ENCODE measurements at places on chromosomes 16 and 17.

- DNase-seq = no peak
These were observed 1.9 kb downstream of the KRTAP4-11 start for GRCh38 chr17:41116297-41116696.

- no peak for DNase-seq
These were observed 48.3 kb upstream of the HAPSTR1 start for GRCh38 chr16:9042964-9043680.

DNA sequence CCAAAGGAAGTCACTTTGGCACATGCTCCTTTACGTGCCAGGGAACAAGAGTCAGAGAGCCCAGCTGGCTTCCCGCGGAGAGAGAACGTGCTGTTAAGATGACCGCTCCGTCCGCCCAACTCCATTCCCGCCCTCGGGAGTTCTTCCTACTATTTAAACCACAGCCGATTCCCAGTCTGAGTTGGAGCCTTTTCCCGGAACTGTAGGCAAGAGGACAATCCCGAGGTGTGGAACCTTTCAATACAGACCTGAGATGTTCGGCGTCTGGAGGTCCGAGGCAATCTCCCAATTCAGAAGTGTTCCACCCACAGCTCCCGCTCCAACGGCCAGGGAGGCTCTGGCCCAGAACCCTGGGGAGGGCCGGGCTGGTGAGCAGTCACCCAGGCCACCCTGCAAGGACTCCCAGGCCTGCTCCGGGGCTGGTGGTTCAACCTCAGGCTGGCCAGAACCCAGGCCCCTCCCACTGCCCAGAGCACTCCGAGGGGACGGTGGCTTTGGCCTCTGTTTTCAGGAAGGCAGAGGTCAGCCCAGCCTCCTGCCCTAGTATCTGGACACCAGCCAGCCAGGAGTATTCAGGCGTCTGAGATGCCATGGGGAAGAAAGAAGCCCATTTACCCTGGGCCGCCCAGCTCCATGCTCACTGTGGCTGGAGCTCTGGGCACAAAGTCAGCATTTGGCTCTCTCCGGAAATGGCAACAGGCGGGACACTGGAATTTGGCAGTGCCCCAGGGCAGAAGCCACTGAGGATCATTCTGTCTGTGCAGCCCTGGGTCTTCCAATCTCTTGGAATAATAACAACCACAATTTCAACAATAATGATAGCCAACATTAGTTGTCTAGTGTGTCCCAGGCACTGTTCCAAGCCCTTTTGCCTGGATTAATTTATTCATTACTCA lies 21.4 kb downstream of the EMP2 start:
- DNase-seq = no peak

DNA sequence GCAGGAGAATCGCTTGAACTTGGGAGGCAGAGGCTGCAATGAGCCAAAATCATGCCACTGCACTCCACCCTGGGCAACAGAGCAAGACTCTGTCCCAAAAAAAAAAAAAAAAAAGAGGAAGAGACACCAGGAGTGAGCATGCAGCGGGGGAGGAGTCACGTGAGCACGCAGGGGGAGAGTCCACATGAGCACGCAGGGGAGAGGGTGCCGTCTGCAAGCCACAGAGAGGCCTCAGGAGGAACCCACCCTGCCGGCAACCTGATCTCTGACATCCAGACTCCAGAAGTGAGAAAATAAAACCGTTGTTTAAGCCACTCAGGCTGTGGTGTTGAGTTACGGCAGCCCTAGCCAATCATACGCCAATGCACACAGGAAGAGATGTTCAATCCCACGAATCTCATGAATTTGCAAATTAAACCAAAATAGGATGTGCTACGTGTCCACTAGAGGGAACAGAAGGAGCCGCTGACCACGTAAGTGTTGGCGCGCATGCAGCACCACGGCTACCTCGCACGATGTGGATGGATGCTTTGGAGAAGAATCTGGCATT lies 42.2 kb downstream of the CCDC57 start:
- no peak for DNase-seq

DNA sequence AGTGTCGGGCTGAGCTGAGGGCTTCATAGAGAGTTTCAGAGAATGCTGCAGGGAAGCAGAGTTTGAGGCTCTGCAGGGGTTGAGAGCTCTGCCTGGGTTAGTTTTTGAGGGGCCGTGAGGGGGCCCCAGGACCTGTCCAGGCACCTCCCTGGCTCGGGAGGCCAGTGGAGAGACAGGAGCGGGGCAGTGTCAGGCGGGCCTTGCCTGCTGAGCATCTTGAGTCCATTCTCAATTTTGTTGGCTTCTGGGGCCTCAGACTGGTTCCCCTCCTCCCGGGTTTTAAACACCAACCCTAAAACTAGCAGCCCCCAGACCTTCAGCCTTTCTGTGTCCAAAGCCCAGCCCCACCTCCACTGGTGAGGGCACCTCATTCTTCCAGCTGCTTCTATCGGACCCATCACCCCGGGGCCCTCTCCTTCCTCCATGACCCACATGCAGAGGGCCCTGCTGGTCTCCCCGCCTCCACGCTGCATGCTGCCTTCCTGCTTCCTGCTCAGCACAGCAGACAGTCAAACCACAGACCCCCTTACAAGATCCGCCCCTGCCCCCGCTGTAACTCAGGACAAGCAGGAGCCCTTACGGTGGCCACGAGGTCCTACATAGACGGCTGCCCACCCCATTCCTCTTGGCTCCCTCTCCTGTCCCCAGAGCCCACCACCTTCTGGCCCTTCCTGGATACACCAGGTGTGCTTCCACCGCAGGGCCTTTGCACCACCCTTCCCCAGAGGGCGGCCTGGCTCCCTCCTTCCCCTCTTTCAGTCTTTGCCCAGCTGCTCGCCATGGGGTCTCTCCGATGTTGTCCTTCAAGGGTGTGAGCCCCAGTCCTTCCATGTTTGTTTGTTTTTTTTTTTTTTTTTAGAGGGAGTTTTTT lies 3.8 kb downstream of the RNF213 start:
- peak; percentile 42 for DNase-seq

DNA sequence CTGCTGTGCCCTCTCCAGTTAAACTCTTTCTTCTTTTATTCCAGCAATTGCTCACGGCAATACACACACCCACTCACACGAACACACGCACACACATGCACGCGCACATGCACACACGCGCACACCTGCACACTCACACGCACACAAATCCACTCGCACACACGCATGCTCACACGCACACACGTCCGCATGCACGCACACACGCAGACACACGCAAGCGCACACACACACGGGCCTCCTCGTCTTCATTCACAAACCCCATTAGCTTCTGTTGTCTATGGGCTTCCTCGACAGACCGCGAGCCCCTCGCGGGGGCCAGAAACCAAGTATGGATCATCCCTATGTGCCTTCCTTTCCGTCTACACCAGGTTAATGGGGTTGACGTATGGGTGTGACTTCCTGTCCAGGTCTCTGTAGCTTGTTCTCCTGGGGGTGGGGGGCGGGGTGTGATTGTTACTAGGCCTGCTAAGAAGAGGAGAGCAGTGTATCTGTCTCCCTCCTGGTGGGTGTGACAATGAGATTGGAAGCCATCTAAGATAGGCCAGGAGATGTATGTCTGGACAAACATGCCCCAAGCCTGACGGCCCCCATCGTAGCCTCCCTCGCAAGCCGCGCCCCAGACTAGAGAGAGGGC lies 670 bp upstream of the CTF1 start:
- DNase-seq = no peak

DNA sequence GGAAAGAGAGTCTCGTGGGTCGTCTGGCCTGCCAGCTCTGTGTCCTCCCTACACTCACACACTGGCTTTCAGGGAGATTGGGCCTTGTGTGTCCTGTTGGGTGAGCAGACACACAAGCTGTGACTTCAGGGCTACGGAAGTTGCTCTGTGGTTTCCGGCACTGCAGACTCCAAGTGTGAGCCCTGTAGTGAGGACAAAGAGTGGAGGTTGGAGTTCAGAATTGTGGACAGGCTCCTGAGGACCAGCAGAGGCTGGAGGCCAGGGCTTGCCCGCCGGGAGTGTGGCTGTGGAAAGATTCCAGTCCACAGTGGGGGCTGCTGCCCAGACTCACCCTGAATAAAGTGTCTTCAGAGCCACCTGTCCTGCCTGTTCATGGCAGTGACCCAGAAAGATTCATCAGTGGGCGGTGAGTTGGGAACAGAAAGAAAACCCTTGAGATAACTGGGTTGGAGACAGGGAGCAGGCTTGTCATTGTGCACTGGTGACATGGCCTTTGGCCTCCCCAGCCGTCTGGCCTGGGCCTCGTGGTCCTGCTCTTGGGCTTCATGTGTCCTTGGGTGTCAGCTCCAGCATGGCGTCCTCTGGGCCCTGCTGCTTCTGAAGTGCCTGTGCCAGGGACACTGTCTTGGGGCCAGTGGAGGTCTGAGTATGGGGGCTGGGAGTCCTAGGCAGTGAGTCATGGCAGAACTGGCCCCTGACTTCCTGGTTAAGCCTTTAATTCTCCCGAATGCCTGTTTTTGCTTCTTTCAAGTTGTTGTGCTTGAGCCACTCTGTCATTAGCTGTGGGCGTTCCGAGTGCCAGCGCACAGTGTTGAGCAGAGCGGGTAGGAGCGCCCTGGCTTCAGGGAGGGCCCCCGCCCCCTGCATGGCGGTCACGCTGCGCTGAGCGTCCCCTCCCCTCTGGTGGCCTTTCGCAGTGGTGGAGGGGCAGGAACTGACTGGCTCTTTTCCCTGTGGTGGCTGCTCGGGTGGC lies 19.9 kb upstream of the ZNF750 start:
- DNase-seq = peak; percentile 56

- DNase-seq = no peak
These were observed 32.7 kb upstream of the RPH3AL start for GRCh38 chr17:385178-385835.

GRCh38 chr16:17804857-17805256 lies 334.1 kb upstream of the XYLT1 start:
- no peak for DNase-seq

Measured in activated T-helper 2 cell treated with anti-CD3 and anti-CD28 coated beads, Interferon-gamma antibody, Interleukin-2, Interleukin-4, amounts not matched to agents 10 μg/mL and 5 μg/mL and 100 μg/mL, durations not matched to agents 14 hours and 24 hours and 36 hours (primary cell).